ENCODE measurements at places on chromosomes 1 and 21.

GRCh38 chr1:69438056-69438795 lies 129.5 kb upstream of the LRRC7 start:
- no peak for DNase-seq

DNA sequence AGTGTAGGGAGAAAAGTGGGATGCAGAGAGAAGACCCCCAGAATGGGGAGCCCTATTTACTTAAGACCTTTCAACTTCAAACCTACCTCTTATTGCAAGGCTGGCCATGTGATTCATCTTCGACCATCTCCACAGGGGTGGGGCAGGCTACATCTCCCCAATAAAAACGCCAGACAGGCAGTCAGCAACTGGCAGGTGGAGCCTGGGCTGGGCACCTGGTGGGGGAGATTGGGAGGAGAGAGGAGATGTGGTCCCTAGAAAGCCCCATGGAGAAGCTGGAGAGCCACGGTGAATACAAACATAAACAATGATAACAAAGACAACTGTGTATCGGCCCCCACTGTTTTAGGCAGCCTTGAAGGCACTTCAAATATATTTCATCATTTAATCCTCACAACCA lies 336.7 kb upstream of the PROX1 start:
- DNase-seq, result no peak

DNA sequence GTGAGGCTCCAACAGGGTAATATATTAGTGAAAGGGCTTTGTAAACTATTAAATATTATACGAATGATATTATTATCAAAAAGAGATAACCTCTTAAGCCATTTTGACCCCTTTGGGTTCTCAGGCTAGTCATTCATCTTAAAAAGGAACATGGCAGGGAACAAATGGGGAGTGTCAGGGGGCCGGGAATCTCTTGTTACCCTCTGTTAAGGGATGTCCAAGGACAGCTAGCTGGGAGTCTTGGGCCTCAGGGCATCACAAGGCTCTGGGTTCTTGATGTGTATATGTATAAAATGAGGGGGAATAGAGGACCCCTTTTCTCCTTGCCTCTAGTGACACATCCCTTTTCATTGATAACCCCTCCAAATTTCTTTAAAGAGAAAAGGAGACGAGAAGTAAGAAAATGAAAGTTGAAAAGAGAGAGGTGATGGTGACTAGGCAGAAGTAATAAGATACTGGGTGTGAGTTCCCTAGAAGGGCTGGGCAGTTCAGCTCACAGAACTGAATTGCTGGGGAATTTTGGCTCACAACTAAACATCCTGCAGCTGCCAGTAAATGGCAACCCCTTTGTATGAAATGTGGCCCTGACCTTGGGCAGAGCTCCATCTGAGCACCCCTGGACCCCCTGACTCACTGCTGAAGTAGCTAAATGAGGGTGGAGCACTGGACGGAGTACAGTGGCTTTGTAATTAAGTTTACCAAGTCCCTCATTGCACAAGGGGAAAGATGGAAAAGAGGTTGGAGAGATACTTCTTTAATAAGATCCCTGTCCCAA lies 20.0 kb upstream of the ZNF326 start:
- DNase-seq, result peak; percentile 56

DNA sequence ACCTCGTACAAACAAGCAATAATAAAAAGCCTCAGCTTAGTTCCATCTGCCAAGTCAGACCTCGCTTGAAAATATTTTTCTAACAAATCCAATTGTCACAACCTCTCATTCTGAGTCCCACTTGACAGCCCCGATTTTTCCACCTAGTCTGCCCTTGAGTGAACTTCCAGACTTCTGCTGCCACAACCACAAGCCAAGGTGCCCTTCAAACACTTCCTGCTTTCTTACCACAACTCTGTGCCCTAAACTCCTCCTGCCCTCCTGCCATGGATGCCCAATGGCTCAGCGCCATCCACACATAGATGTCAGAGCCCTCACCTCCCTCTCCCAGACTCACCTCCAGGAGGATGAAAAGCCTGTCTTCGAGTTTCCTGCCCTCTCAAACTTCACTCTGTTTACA lies 3.9 kb downstream of the TMPRSS2 start:
- no peak for DNase-seq

GRCh38 chr1:158067662-158068061 lies 74.2 kb downstream of the KIRREL1 start:
- DNase-seq, result peak; percentile 30

DNA sequence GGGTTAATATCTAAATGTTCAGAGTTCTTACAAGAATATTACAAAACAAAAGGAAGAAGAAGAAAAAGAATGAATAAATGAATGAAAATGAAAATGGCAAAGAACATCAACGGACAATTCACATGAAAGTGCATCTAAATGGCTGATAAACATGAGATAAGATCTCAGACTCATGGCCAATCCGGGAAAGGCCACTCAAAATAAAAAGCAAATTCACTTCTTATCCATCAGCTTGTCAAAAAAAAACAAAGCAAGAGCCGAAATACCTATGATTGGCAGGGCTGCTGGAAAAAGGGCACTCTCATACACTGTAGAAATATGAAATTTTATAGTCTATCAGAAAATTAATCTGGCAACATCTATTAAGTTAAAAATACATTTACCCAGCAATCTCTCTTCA lies 103.6 kb upstream of the EDEM3 start:
- DNase-seq, result no peak

GRCh38 chr1:67072749-67073148 lies 18.8 kb upstream of the SLC35D1 start:
- no peak for DNase-seq

DNA sequence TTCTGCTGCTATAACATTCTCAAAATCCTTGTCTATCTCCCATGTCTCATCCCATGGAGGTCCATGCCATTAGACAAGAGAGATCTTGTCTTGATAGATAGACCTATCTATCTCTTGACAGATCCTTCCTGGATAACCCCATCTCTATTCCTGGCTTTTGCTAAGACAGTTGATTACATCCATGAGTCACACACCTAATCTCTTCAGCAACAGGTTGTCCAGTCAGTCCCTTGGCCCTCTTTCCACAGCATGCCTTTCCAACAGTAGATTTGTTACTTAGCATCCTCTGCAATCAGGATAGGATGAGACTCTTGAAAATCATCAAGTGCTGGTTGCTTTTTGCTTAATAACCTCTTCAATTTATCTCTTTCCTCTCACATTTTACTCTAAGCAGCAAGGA lies 46.6 kb downstream of the TRMT1L start:
- DNase-seq, result no peak

DNA sequence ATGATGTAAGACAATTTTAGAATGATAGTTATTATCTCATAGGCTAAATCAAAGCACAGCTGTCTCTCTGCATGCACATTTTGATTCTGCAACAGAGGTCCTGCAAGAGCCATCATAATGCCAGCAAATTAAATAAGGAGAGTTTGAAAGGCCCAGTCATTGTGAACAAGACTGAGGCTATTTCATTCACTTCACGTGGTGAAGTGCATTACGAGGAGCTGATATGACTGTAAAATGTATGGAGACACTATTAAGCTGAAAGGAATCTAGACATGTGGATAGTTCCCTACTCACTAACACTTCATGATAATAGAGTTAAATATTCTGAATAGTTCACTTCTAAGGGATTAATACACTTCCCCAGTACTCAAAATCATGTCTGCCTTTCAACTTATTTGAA lies 299.0 kb downstream of the SMYD3 start:
- DNase-seq, result peak; percentile 4

GRCh38 chr1:27868932-27869718 lies 3.2 kb upstream of the THEMIS2 start:
- DNase-seq, result no peak

DNA sequence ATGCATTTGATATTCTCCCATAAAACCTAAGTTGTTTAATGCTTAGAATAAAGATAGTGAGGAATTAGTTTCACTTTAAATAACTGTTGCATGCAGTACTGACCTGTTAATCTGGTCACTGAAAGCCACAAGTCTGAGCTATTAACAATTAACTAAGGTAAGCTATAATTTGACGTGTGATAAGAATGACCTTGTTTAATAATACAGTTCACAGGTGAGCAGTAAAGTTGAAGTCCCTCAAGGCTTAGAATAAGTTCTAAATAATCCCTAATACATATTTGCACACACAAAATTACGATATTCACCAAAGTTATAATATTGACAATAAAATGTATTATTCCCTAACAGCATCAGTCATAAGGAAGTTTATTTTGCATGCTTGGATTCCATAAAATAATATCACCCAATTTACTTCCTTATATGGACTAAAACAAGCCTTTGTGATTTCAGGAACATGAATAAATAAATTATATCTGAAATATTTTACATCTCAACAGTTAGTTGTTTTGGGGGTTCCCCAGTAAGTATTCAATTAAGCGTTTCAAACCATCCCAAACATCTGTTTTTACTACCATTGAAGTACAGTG lies 70.6 kb upstream of the CHRM3 start:
- DNase-seq, result no peak

- DNase-seq, result peak; percentile 7
Measured at GRCh38 chr1:72122099-72122880, 160.0 kb downstream of the NEGR1 start.

GRCh38 chr21:35090403-35090802 lies 41.3 kb upstream of the RUNX1 start:
- no peak for DNase-seq

DNA sequence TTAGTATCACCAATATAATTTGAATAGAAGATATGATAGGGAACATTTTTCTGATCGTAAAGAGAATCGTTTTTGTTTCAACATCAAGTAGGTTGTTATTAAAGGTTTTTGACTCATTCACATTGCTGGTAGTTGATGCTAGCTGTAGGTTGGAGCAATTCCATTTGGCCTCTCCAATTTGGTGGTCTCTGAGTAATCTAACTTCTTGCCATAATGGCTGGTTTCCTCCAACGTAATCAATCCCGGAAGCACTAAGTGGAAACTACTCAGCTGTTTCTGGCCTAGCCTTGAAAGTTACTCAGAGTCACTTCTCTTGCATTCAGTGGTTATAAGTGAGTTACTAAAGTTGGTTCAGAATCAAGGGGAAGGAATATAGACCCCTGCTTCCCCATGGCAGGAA lies 26.0 kb downstream of the RCOR3 start:
- no peak for DNase-seq

- DNase-seq, result no peak
Measured at GRCh38 chr21:34197561-34197960, 124.2 kb downstream of the MRPS6 start.

DNA sequence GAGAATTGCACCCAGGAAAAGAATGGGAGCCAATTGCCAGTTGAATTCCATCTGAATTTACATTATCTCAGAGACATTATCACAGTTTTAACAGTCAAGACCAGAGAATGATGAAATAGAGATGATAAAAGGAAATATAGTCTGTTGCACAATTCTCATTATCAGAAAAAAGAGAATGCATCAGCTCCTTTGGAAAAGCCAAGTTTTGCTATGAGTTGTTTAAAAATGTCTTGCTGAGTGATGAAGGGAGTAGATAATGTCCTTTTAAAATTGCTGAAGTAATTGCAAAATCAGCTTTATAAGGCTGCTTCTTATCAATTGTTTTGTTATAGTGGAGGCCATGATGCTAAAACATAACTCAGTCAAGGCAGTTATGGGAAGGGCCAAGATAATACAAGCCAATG lies 37.9 kb upstream of the EEIG2 start:
- DNase-seq, result no peak
